ENCODE measurements at places on chromosomes 11 and 22.

GRCh38 chr11:6745465-6746015 lies 26.2 kb downstream of the OR2AG2 start:
- DNase-seq: no peak

- DNase-seq: peak; percentile 49
Observed at GRCh38 chr11:102626676-102627075, 1.5 kb upstream of the MMP20 start.

GRCh38 chr11:449889-450808 lies at the start of gene PTDSS2:
Gene PTDSS2 (plus strand): TSS chr11:450279. CDS start chr11:450456, 177 bp downstream.
- peak; percentile 93 for DNase-seq

DNA sequence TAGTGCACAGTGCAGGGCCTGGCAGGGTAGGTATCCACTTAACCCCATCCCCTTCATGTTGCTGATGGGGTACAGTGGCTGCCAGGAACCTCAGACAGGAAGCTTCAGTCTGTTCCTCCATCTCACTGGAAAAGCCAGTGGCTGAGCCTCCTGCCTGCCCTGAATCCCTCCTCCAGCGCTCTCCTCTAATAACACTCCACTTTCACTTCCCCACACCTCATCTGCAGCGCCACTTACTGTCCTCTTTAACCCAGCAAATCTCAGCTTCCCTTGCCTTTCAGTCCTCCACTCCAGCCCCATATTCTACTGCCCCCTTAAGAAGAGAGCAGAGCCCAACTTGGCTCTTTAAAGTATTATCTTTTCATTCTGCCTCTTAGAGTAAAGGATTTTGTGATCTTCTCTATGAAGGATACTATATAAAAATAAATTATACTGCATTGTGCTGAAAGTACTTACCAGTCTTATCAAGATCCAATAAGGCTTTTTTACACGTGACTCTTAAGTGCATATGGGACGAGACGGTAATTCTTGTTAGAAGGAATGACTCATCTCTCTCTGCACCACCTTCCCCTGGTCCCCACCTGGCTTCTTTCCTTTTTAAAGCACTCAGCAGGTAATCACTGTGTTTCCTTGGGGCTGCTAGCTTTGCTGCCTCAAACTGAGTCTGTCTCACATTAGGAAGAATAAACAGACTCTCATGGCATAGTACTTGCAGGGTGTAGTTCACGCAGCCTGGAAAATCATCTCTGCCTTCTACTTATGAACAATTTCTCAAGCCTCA lies 238.0 kb upstream of the NARS2 start:
- no peak for DNase-seq

DNA sequence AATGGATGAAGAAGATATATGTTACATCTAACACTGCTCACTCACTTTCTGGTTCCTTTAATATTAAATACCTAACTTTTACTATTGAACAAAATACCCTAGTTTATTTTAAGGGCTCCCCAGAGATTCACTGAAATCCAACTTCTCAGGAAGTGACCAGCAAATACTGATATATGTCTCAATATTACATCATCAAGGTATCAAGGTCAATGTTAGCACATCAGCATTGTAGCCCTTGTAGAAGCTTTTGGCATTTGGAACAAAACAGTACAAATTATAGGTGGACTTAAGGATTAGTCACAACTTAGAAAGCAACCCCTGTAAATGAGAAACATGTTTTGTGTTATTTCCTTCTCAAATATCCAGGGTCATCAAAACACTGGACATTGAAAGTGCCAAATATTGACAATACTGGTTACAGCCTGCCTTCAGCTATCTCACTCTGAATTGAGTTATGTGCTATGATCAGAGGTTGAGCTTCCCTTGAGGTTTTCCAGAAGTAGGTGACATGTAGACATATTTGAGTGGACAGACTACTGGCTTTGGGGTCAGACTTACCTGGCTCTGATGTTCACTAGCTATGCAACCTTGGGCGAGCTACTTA lies 1.9 kb upstream of the ATL3 start:
- DNase-seq: peak; percentile 9

- DNase-seq: no peak
Observed at GRCh38 chr22:33842006-33842354, 78.3 kb downstream of the LARGE1 start.

DNA sequence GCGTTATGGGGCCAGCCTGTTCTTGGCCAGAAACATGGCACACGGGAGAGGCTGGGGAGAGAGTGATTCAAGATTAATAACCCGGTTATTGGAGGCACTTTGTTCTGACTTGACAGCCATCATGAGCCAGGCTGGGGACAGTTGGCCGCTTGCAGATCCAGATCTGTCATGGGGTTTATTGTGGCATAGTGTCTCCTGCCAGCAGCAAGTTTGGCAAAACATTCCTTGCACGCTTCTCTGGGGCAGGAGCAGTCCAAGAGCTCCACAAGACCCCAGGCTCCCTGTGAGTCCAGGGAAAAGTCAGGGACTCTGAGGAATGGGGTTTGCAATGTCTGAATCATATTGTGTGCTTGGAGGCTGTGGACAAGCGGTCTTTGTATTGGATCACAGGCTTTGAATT lies 270.4 kb downstream of the MIAT start:
- no peak for DNase-seq

- no peak for DNase-seq
Observed at GRCh38 chr11:111018566-111018965, 227.0 kb upstream of the POU2AF2 start.

DNA sequence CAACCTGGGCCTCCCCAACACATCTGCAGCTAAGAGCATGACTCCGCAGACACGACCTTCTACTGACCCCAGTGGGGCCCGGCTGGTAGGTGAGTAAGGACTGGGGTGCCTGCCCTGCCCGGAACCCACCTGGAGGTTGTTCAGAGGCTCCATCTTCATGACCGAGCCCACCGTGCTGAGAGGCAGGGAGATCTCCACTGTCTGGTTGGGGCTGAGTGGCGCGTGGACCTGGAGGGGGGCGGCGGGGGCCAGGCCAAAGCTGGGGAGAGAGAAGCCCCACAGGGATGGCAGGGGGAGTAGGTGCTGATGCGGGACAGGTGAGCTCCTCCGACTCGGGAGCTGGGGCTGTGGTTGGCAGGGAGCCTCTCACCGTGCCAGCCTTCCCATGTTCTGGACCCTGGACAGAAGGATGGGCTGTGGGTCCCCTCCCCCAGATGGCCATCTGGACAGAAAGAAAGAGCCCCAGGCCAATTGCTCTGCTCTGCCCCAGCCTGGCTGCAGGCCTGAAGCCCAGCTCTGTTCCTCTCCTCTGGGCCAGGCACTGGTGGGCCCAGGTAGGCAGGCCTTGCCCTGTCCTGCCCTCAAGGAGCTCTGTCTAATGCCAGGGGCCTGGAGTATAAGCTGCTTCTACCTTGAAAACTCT lies 16.3 kb upstream of the RASL10A start:
- no peak for DNase-seq

DNA sequence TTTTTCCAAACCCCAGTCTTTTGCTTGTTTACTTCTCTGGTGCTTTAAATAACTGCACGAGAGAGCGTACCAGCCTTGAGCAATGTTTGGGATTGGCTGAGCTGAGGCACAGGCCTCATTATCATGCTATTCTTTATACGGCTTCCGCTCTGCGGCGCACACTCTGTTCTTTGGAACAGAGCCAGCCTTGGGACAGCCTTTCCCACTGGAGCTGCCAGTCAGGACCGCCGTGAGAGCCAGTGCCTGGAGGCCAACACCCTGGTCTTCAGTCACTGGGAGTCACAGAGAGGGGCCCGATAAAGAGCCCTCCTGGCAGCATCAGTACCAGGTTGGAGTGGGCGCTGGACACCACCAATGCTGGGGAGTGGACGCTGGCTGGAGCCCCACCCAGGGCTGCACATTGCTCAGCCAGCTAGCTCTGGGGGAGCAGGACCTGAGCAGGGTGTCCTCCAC lies 125.6 kb downstream of the BCR start:
- DNase-seq: peak; percentile 5

- no peak for DNase-seq
Observed at GRCh38 chr22:32322986-32323385, 34.7 kb upstream of the RFPL3 start.

DNA sequence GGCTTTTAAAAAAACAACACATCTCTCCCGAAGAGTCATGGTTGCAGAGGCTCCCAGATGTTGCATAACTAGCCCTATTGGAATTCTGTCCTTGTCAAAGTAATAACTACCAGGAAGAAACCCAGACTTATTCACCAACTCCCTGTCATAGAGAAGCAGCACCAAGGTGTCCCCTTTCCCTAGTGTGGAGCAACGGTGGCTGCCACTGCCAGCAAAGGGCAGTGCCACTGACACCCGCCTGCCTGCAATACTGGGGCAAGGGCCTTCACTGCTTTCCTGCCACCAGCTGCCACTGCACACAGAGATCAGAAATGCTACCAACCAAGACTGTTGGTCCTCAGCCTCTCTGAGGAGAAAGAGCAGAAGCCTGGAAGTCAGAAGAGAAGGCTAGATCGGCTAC lies 27.3 kb downstream of the NAP1L4 start:
- DNase-seq: no peak

DNA sequence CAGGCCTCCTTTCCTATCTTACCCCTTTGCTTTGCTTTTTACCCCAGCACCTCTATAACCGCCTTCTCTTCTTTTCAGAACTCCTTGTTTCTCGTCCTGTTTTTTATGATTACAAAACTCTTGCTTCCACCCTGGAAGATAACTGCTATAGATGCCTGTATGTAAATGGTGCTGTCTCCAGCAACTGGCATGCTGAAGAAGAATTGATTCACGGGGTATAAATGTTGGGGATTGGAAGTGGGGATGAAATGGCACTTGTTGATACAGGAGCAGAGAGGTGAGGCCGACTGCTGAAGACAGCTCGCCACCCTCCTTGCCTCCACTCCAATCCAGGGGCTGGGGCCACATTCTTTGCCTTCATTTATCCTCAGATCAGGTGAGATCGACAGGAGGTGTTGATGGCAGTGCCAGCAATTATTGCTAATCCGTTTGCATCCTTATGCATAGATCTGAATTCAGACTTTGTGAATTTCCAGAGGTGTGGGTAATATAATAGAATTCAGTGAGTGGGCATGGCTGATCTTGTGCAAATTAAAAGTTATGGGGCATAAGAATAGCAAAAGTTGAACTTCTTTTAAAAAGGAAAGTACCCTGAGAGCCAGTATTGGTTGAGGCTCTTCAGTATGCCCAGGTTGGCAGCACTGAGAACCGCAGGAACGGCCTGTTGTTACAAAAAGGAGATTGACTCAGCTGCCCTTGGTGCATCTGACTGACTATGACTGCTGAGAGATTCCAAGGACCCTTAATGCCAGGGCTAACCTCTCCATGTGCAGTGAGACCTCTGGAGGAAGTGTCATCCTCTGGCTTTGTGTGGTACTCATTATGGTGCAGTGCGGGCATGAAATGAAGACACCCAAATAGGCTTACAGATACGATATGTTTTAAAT lies 5.3 kb downstream of the NEAT1 start:
- peak; percentile 64 for DNase-seq

DNA sequence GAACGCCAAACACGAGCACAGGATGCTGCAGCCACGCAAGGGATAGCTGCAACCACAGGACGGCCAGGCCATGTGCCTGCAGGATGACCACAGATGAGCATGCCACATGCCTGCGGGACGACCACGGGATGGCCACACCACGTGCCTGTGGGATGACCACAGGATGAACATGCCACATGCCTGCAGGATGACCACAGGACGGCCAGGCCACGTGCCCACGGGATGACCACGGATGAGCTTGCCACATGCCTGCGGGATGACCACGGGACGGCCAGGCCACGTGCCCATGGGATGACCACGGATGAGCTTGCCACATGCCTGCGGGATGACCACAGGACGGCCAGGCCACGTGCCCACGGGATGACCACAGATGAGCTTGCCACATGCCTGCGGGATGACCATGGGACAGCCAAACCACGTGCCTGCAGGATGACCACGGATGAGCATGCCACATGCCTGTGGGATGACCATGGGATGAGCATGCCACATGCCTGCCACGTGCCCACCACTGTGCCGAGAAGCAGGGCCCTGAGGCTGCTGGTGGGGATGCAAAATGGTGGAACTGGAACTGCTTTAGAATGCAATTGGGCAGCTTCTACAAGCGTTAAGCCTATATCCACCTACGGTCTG lies 12.8 kb upstream of the MOB2 start:
- DNase-seq: no peak

- no peak for DNase-seq
Observed at GRCh38 chr11:27060816-27061460, 20.3 kb downstream of the BBOX1 start.

DNA sequence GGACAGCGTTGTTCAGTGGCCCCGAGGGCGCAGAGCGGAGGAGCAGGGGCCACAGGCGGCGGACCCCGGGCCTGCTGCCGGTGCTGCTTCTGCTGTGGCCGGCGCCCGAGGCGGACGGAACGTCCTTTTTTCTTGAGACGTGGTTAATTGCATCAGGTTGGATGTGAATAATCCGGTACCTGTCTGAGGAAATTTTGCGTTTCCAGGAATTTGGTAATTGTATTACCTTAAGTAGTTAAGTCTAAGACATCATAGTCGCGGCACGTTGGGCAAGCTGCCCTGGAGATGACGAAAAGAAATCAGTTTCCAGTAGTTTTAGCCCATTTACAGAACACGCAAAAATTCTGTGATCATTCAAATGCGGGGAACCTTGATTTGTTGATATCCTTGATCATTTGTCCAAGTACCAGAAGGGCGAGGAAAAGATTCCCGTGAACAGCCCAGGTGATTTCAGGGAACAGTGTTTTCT lies 789 bp downstream of the SPECC1L start:
- no peak for DNase-seq

DNA sequence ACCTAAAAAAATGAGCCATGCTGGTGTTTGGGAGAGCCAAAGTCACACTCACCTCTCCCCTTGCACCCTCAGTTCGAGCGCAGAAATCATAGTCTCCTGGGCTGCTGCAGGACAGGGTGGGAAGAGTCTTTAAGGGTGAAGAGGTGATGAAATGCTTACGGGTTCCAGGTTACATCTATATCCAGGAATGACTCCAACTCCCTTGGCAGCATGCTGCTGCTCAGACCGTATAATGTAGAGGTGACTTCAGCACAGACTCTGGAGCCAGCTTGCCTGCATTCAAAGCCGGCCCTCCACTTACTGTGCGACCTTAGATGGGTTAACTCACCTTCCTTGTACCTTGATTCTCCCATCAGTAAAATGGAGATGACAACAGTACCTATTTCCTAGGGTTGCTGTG lies 17.3 kb upstream of the PKNOX2 start:
- no peak for DNase-seq

GRCh38 chr11:116826751-116827431 lies 2.8 kb upstream of the APOC3 start:
- no peak for DNase-seq

Data from fibroblast of skin of right biceps (primary cell).